ENCODE measurements at places on chromosomes 7 and 10.
A peak's percentile ranks its signal among the peaks of the same experiment; 100 is the strongest.

- no peak for DNase-seq
These were observed 276.3 kb downstream of the GALNT17 start for GRCh38 chr7:71408271-71408670.

GRCh38 chr10:33347211-33347610, 12.7 kb upstream of the NRP1 start:
- DNase-seq, result no peak

DNA sequence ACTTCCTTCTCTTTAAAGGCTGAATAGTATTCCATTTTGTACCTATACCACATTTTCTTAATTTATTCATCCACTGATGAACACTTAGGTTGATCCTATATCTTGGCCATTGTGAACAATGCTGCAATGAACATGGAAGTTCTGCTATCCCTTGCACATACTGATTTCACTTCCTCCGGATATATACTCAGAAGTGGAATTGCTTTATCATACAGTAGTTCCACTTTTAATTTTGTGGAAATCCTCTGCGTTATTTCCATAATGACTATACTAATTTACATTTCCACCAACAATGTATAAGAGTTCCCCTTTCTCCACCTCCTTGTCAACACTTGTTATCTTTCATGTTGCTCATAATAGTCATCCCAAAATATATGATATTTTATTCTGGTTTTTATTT, 312.6 kb downstream of the PLXDC2 start:
- no peak for DNase-seq

- DNase-seq, result no peak
These were observed 1.4 kb downstream of the MDH2 start for GRCh38 chr7:76049295-76049694.

- DNase-seq, result no peak
These were observed 151.6 kb downstream of the CACNA2D1 start for GRCh38 chr7:82291931-82292330.

- no peak for DNase-seq
These were observed 15.3 kb downstream of the TPK1 start for GRCh38 chr7:144820552-144820951.

DNA sequence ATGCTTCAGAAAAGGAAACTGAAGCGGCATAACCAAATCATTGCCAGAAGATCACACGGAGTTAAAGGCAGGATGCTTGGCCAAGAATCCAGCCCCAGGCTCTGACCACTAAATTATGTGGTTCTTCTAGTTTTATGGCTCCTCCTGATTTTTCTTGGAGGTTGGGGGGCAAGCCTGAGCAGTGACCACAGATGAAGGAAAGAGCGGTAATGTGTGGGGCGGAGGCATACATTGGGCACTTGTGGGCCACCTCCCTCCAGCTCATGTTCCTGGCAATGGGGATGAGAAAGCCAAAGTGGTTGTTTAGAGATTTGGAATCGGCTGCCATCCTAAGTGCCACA, 3.2 kb downstream of the TRPV6 start:
- no peak for DNase-seq

GRCh38 chr7:3722396-3722922, 421.4 kb downstream of the SDK1 start:
- DNase-seq, result no peak

- no peak for DNase-seq
These were observed 287.3 kb downstream of the INHBA start for GRCh38 chr7:41415471-41416207.

DNA sequence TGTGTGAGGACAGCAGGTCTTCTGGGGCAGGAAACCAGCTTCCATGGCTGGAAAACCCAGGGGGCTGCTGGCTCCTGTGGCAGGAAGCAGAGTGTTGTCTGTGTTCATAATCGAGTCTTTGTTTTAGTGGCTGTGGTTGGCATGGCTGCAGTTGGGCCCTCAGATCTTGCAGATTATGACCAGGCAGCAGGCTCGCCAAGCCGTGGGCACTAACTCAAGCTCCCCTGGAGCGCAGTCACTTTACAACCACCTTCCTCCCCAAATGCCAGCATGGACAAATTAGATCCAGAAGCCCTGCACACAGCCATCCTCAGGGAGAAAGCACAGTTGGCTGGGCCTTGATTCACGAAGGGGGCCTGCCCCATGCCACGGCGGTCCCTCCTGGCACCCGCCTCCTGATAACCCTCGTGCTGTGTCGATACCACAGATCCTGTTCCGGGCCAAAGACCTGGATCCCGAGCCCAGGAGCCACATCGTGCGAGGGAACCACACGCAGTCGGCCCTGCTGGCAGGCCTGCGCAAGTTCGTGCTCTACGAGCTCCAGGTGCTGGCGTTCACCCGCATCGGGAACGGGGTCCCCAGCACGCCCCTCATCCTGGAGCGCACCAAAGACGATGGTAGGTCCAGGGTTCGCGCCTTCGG, 552.5 kb upstream of the FOXK1 start:
- DNase-seq, result no peak

- DNase-seq, result no peak
These were observed 117.0 kb downstream of the ALOX5 start for GRCh38 chr10:45491061-45491460.

DNA sequence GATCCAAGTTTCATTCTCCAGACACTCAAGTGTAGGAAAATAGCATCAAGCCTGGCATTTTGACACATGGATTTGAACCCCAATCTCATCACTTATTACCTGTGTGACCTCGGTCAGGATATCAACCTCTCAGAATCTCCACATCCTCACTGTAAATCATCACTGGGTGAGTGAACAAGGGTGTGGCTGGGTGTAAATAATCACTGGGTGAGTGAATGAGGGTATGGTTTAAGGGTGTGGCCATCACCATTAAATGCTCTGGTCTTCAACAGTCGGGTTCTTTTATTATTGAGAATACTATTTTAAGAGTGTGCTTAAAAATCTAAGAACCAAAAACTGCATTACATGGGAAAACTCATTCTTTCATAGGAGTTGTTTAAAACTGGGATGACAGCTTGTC, 200.1 kb downstream of the DOCK4 start:
- DNase-seq, result no peak

- DNase-seq, result no peak
These were observed 63.2 kb downstream of the GFRA1 start for GRCh38 chr10:116209781-116210180.

DNA sequence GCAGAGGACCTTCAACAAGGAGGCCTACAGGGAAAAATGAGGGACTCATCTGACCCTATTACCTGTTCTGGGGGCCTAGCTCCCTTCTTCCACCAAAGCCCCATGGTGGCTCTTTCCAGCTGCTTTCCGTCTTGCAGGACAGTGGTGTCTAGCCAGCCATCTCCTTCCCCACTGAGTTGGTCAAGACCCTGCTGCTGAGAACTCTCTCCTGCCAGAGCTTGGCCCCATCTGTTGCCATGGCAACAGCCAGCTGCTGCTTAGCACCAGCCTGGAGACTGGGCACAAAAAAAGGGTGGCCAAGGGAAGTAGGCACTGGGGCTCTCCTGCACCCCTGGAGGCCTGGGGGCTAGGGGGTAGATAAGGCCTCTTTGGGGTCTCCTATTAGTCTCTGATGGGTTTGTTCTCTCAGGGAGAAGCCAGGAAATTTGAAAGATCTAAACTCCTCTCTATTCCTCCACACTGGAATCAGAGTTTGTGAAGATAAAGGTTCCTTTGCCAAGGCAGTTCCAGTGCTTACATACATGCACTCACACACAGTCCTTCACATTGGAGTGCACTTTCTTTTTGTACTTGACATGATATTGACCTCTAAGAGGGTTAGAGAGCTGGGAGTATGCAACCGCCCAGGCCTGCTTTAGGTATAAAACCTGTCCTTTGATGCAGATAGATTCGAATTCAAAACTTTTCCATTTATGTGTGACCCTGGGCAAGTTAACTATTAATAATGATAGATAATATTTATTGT, 15.8 kb downstream of the TSPAN33 start:
- no peak for DNase-seq

GRCh38 chr7:27030393-27031050, 65.3 kb downstream of the HOXA1 start:
- DNase-seq, result no peak

DNA sequence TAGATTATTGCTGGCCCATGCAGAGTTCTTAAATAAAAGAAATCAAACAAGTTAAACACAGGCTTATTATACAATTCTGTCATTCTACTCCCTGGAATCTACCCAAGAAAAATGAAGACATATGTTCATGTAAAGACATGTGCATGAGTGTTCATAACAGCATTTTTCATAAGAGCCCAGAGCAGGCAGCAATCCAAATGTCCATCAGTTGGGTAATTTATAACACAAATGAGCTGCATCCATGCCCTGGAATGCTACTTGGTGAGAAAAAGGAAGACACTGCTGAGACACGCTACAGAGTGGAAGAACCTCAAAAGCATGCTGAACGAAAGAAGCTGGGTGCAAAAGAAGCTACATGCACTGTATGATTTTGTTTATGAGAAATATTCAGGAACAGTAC, 342.6 kb downstream of the TCERG1L start:
- DNase-seq, result no peak

GRCh38 chr7:11328309-11328708, 354.6 kb downstream of the PHF14 start:
- no peak for DNase-seq

GRCh38 chr7:85215098-85215497, 28.2 kb upstream of the SEMA3D start:
- DNase-seq, result no peak

DNA sequence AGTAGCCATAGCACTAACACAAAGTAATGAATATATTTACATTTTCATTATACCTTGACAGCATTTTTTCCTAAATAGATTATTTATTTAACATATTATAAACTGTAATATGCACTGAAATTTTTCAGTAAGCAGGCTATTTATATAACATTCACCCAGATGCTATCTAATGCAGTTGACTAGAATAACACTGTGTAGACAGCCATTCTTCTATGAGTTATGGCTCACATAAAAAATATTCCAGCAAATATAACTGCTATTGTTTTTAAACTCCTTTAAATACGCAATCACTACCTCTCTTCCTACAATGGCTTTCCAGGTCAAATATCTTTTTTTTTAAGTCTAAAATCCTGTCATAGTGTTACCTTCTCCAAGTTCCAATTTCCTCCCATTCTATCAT, 21.6 kb downstream of the TPK1 start:
- DNase-seq, result no peak

DNA sequence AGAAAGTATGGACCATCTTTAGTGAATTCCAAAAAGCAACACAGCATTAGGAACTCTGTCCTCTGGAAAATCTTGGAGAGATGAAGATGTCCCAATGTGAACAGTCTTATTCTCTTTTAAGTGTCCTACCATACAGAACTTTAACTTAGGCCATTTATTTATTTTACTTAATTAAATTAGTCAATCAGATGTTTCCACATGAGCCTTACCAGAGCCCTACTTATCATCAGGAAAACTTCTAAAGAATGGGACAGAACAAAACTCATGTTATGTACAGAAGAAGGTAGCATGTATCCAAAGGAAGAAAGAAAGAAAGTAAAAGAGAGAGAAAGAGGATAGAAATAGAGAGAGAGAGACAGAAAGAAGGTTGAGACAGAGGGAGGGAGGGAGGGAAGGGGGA, 276.4 kb downstream of the ETV1 start:
- no peak for DNase-seq

DNA sequence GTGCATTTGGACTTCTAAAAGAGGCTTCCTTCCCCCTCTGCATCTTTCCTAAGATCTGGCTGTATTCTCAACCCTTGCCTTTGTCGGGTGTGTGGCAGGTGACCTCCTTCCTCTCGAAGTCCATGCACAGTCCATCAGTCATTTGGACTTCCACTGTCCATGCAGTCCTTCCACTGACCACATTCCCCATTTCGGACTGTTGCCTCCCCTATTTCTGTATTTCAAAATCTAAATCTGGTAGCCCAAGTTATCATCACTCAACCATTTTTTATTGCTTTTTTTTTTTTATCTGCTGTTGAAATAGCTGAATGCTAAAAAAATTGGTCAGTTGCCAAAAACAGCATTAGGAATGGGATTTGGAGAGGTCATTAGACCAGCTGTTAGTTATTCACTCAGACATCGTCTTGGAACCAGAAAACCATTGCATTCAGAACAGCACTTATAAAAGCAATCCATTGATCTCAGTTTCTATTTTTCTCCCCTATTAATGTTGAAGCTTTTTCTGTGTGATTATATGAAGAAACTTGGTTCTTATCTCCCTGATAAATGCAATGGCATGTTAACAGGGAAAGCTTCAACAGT, 575.6 kb downstream of the KIF20B start:
- no peak for DNase-seq

DNA sequence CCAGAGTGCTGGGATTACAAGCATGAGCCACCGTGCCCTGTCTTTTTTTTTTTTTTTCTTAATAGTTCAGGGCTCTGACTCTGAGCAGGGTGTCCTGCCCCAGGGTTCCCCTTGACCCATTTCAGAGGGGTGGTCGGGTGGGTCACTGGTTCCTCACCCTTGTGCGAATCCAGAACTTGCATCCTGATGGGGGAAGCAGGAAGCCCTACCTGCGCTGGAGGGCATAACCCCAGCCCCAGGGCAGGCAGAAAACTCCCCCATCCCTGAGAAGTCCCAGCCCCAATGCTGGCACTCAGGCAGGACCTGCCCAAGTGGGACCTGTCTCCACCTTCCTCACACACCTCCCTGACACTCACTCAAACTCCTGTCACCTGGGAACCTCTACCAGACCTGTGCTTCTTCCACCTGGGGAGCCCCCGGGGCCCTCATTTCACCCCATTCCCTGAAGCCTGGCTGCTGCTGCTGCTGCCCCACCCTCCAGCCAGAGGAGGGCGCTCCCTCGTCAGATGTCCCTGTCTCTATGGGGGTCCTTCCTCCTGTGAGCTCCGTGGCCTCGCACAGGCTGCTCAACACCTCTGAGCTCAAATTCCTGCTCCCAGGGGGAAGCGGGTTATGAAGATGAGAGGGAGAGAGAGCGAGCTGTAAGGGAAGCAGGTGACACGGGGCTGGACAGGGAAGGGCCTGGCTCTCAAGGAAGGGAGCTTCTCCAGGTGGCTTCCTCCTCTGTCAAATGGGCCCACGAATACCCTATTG, 15.1 kb upstream of the ZNF273 start:
- no peak for DNase-seq

DNA sequence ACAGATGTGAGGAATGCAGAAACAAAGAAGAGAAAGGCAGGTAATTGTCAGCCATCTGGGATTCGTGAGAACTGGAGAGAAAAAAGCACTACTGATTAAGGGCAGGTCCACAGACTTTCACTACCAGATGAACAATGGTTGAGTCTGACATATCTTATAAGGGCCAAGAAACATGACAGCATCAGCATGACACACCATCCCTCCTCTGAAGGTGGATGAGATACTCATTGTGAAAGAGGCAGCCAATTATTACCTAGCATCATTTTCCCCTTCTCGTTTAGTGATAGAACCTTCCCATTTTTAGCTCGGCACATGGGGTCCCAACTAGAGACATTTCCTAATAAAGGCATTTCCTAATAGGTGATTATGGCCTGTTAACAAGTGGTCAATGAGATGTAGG, 19.2 kb upstream of the MET start:
- DNase-seq, result no peak

- no peak for DNase-seq
These were observed 25.8 kb downstream of the PTPRE start for GRCh38 chr10:127932521-127933270.

- DNase-seq, result peak; percentile 89
These were observed 17.5 kb downstream of the PRF1 start for GRCh38 chr10:70584909-70585544.

GRCh38 chr10:132102717-132103110, 37.0 kb downstream of the JAKMIP3 start:
- no peak for DNase-seq

- no peak for DNase-seq
These were observed 553.3 kb downstream of the TFEC start for GRCh38 chr7:115477193-115477651.

- no peak for DNase-seq
These were observed 66.9 kb upstream of the ZNF746 start for GRCh38 chr7:149564340-149565095.
